ENCODE measurements at places on chromosomes 1 and 21. TPM values are rescaled to one million over a fixed set of nuclear protein-coding genes. Genes with fewer than 3 reads are reported as not detected.

Gene CD1D
- total RNA-seq: 0.66 TPM

Gene PADI6
- not detected for total RNA-seq

Gene OR2L13
- total RNA-seq: not detected

Gene RPTN
- not detected for total RNA-seq

Gene LAX1
- total RNA-seq: under 0.01 TPM

Gene MMP23B
- 12.9 TPM for total RNA-seq

Gene CRYBG2
- under 0.01 TPM for total RNA-seq

Gene FAM177B
- total RNA-seq: not detected

Gene NLRP3
- 1.3 TPM for total RNA-seq

All from placental pericyte (primary cell).